ENCODE measurements at places on chromosomes 13 and 19.

DNA sequence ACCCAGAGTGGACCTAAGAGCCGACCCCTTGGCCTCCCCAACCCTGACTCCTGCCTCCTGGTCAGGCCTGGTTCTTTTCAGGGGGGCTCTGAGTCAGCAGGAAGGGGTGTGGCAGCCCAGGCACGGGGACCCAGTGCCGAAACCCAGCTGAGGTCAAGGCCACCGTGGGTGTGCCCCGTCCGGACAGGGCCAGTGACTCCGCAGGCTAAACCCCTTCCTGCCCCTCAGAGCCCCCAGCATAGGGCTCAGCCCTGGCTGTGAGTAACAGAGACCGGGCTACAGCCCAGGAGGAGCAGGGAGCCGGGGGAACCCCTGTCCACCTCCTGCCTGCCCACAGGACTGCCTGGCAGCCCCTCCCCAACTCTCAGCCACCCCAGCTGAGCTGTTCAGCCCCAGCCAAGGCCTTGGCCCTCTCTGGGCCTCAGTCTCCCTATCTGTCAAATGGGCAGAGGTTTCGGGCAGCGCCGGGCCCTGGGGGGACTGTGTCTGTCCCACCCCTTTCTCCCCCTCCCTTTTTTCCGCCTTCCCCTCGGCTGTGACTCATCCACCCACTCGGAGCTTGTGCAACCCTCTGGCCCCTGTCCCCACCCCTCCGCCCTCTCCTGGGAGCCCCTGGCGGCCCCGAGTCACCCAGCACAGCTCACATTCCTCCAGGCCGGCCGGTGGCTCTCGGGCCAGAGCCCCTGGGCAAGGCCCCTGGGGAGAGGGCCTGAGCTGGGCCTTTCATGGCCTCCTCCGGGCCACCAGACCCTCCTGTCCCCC is 8.6 kb downstream of the ZBTB7A start:
- peak; percentile 87 for DNase-seq

GRCh38 chr13:46561691-46562090 is 8.7 kb downstream of the LRCH1 start:
- DNase-seq, result no peak

GRCh38 chr13:96104516-96104915 is 14.6 kb downstream of the HS6ST3 start:
- DNase-seq, result no peak

DNA sequence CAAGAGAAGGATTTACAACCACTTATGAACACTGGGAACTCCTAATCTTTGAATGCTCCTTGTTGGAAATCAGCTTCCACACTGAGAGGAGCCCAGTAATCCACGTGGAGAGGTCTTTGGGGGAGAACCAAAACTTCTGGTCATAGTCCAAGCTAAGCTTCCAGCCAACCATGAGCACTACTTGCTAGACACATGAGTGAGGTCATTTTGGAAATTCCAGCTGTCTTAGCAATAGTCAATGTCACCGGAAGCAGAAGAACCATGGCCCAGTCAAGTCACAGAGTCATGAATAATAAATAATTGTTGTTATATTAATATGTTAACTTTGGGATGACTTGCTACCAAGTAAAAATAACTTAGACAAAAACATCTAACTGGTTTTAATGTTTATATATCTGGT is 324.9 kb upstream of the SGCG start:
- DNase-seq, result no peak

- no peak for DNase-seq
Measured at GRCh38 chr13:52978989-52979388, 49.6 kb upstream of the OLFM4 start.

All from mammary epithelial cell (primary cell).